ENCODE measurements at places on chromosomes 6 and 20.

DNA sequence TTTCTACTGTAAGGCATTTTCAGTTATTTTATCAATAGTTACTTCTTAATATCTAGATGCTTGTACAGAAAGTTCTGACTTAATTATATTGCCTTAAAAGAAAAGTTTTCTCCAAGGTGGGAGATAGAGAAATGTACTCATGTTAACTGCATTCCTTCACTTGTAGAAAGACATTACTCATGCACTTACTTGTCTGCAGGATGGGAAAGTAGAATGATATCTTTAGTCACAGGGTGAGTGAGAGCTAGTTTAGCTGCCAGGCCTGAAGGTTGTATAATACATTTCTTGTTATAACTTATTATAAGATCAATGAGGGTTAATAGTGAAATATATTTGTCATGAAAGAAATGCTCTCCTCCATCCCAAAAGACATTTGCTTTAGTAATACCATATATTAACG, 92.1 kb downstream of the CRYBG1 start:
- DNase-seq = no peak

- no peak for DNase-seq
These were observed 95.6 kb upstream of the RALGAPA2 start for GRCh38 chr20:20808016-20808415.

GRCh38 chr20:38630727-38631126, 29.1 kb downstream of the ARHGAP40 start:
- DNase-seq = no peak

- no peak for DNase-seq
These were observed 126.3 kb upstream of the HEY2 start for GRCh38 chr6:125623085-125623484.

GRCh38 chr20:58976061-58976730, 4.9 kb upstream of the NELFCD start:
- DNase-seq = no peak

DNA sequence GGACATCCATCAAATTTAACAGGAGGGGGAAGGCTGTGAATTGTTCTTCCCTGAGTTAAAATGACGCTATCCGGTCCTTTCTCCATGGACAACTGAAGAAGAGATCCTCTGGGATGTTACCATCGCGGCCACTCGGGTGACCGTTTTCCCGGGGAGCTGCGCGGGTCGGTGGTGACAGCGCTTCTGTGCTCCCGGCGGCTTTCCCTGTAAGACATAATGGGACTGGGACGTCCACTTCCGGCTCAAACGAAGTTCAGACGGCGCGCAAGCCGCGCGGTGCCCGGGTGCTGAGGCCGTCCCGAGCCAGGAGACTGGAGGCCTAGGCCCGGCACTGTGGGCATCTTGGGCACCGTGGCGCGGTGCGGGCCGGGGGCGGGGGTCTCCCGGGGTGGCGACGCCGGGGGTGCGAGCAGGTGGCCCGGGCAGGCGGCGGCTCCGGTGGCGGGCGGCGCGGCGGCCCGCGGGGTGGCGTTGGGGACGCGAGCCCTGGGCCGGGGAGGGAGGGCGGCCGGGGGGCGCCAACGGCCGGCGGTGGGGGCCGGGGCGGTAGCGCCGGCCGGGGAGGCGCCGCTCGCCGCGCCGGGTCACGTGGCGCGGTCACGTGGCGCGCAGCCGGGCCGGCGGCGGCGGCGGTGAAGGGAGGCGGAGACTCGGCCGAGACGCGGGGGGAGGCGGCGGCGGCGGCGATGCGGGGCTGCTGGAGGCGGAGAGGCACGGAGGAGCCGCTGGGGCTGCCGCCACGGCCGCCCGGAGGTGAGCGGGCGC, 63.6 kb downstream of the GTF2H5 start:
- DNase-seq = peak; percentile 56

DNA sequence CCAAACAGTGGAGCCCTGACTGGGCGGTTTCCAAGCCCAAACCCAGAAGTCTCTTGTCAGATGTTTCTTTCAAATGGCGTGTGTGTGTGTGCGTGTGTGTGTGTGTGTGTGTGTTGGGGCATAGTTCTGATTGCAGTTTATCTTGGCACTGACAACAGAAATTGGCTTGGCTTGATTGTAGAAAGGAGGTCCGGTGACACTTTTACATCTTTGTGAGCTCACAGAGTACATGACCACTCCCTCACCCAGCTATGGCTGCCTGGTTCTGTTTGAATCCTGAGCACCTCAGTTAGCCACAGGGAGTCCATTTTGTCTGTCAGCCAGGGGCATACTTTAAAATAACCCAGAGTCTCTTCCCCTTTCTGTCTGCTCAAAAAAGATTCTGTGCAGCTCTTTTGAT, 276.3 kb downstream of the CD83 start:
- DNase-seq = no peak

DNA sequence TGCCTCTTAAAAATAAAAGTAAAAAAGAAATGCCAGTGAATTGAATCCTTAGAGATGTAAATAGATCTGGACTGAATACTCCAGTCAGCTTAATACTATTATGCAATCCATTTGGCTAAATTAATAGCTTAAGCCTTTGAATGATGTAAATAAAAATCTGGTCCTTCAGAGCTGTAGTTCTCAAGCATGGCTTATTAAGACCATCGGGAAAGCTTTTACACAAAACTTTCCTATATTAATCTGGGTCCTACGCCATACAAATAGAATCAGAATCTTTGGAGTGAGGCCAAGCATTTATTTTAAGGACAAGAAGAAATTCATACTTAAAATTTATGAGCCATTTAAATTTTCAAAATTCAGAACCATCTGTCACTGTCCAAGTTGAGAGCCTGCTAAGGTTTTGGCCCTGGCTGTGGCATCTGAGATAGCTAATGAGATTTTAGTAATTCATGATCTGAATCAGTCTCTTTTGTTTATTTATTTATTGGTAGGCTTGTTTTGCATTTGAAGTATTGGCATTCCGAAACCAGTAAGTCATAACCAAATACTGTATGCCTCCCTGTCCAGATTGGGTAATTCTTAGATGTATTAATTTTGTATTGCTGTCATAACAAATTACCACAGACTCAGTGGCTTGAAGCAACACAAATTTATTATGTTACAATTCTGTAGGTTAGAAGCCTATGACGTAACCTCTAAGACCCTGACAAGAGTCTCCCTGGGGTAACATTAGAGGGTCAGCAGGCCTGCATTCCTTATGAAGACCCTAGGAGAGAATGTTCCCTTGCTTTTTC, 228.1 kb upstream of the RAB32 start:
- no peak for DNase-seq

DNA sequence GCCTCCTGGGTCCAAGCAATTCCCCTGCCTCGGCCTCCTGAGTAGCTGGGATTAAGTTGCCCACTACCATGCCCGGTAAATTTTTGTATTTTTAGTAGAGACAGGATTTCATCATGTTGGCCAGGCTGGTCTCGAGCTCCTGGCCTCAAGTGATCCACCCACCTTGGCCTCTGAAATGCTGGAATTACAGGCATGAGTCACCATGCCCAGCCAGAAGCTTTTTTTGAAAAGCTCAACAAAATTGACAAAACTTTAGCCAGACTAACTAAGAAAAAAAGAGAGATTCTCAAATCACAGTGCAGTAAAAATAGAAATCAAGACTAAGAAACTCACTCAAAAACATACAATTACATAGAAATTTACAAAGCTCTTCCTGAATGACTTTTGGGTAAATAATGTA, 420.6 kb downstream of the COL12A1 start:
- DNase-seq = no peak

GRCh38 chr6:10425975-10426780, 11.3 kb upstream of the TFAP2A start:
- DNase-seq = no peak

- DNase-seq = no peak
These were observed 388.1 kb downstream of the EPM2A start for GRCh38 chr6:145347216-145347615.

GRCh38 chr6:8731874-8732273, 296.5 kb upstream of the SLC35B3 start:
- DNase-seq = no peak

GRCh38 chr20:31740208-31740607, 1.1 kb downstream of the TPX2 start:
- no peak for DNase-seq

GRCh38 chr6:156857573-156857972, 80.4 kb downstream of the ARID1B start:
- no peak for DNase-seq

- no peak for DNase-seq
These were observed 405 bp downstream of the RALGAPA2 start for GRCh38 chr20:20712004-20712473.

DNA sequence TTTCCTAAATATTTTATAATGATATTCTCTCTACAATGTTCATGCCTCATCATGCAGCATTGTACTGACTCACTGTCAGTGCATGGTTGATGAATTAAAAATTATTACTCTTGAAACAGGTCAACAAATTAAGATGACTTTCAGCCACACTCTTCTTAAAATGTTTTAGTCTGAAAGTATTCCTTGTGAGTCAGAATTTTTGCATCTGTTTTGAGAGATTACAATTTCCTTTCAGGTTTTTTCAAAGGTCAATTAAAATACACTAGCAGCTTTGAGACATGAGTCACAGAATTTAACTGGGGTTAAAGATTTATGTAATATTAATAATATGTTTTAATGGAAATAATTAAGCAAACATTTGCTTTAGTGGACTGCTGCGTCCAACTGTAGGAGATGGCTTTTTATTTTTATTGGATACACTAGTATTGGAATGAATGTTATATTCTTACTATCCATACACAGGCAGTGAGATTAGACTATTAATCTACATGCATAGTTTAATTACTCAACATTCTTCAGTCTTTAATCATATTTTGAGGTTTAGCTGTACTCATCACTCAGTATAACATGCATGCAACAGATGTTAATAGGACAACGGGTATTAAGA, 9.7 kb downstream of the COL12A1 start:
- DNase-seq = no peak

DNA sequence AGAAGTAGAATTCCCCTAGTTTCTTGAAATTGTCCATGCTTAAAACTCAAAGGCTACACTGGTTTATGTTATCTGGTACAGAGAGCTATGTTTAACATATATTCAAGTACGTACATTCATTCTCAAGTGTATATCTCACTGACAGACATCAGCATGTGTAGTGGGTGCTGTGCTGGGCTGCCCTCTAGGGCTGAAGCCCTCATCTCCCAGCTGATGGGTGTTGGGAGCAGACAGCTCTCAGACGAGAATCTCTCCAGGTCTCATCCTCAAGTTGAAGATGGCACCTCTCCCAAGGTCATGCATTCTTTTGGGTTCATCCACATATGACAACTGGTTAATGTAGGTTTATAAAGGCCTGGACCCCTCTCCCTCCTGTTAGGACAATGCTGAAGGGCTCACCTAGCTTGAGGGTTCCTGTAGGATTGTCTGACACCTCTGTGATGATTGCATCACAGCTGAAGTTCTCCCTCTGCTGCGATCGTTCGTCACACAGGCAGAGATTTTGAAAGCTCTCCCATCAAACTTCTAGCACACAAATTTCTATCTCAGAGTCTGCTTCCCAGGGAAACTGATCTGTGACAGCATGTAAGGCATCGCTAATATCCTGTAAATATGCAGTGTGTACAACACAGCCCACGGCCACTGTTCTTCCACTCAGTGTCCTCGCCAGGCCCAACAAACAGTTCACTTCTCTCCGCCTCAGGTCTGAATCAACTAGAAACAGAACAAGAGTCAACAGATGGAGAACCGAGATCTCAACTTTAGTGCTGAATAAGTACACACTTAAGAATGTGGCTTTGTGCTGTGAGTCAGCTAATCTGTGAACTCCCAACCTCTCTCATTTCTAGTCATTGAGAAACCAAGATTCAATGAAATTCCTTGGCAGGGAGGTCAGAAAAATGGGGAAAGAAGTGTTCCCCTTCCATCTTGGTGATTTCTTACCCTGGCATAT, 43.2 kb downstream of the PREP start:
- DNase-seq = no peak

- no peak for DNase-seq
These were observed 176.4 kb downstream of the SOX4 start for GRCh38 chr6:21769968-21770367.

DNA sequence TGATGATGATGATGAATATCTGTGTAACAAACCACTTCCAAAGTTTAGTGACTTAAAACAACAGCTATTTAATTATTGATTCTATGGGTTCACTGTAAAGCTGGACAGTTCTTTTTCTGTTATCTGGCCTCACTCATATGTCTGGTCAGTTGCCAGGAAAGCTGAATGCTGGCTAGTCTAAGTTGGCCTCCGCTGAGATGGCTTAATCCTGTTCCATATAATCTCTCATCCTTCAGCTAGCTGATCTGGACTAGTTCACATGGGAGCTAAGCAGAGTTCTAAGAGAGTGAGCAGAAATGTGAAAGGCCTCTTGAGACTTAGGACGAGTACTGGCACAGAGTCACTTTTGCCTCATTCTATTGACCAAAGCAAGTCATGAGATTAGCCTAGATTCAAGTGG, 334.7 kb upstream of the FLRT3 start:
- DNase-seq = no peak

GRCh38 chr20:60752741-60753420, 499.2 kb upstream of the CDH4 start:
- DNase-seq = no peak

GRCh38 chr6:40378071-40378724, 209.0 kb downstream of the LRFN2 start:
- no peak for DNase-seq

- no peak for DNase-seq
These were observed 56.7 kb upstream of the APCDD1L start for GRCh38 chr20:58571693-58572427.

DNA sequence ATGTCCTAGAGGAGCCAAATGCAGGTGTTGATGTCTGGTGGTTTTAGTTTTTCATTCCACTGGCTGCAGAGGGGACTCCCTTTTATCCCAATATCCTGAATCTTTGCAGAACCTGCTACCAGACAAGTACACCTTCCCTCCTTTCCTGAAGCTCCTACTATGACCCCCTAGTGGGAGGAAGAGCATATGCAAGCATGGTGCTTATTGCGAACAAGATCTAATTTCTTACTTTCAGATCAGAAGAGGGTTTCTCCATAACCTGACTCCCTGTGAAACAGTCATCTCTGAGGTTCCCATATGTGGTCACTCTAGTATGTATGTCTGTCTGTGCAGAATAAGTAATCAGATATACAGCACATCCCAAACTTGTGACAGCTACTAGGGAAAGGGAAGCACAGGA, 277.2 kb downstream of the ARHGAP18 start:
- no peak for DNase-seq

DNA sequence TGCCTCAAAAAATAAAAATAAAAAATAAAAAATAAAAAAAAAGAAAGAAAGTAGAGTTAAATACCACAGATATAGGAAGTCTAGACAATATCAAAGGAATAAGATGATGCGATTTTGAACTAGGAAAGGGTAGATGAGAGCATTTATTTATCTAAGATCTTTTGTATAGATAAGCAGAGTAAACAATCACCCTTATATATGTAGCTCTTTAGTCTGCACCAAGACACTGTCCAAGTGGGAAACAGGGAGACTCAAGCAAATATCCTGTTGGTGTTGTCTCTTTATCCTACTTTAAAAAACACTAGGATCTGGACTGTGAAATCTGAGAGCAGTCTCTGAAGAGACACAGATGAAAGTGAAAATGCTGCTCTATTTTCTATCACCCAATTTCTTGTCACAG, 587.0 kb upstream of the FLRT3 start:
- DNase-seq = no peak

DNA sequence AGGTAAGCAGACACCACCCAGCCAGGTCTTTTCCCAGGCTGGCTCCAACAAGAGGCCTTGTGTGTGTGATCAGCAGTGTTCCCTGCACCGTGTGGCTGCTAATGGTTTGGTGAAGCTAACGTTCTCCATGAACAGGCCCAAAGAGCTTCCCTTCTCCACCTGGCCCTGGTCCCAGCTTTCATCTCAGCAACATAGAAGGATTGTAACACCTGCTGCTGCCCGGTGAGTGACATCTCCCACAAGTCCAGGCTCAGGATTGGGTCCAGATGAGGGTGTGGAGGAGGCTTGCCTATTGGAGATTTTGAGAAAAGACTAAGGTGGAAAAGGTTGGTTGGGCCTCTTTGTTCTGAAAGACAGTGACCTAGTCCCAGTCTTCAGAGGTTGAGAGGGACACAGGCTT, 89.6 kb downstream of the TMEM242 start:
- peak; percentile 48 for DNase-seq

All from tibial artery (tissue), 4 donors.